ENCODE measurements at places on chromosomes 11 and 22. TPM values are rescaled to one million over a fixed set of nuclear protein-coding genes. Genes with fewer than 3 reads are reported as not detected.

Gene TENM4
- total RNA-seq = 14.6 TPM

Gene RHOD
- 9.5 TPM for total RNA-seq

Gene MCHR1
- total RNA-seq = not detected

Gene MYBPC3
- 0.17 TPM for total RNA-seq

Gene BDNF
- not detected for total RNA-seq

Gene SAA4
- total RNA-seq = 2.6 TPM

Gene NXPE1
- not detected for total RNA-seq

Gene ASPHD2
- 0.88 TPM for total RNA-seq

Gene ADM2
- total RNA-seq = not detected

Gene ELFN2
- total RNA-seq = not detected

Gene SDHD
- total RNA-seq = 111 TPM

Gene MMP12
- total RNA-seq = 17.0 TPM

Gene ZNF214
- total RNA-seq = 1.3 TPM

Gene OR2D2
- total RNA-seq = not detected

Gene APOL5
- total RNA-seq = not detected

Gene PKDREJ
- 0.16 TPM for total RNA-seq

Gene SLC7A4
- 4.4 TPM for total RNA-seq

Gene SERPIND1
- total RNA-seq = 0.22 TPM

Gene GGTLC3
- total RNA-seq = not detected

Gene SLC22A6
- total RNA-seq = not detected

Gene OR10D3
- total RNA-seq = not detected

Gene SLC22A8
- not detected for total RNA-seq

Gene BTBD18
- not detected for total RNA-seq

Gene IGLL5
- total RNA-seq = not detected

Gene SOX6
- 3.1 TPM for total RNA-seq

Gene NPAS4
- not detected for total RNA-seq

Gene FOLR2
- total RNA-seq = 75.9 TPM

Gene LIF
- total RNA-seq = 0.82 TPM

Gene TSPAN32
- total RNA-seq = not detected

Gene CACNA1I
- total RNA-seq = 0.17 TPM

Gene SYT7
- total RNA-seq = 1.0 TPM

Gene OR6A2
- 0.22 TPM for total RNA-seq

Gene OR52J3
- total RNA-seq = not detected

Gene CABP4
- 2.3 TPM for total RNA-seq

Gene TYMP
- total RNA-seq = 101 TPM

Gene OR52H1
- not detected for total RNA-seq

Gene CDC45
- not detected for total RNA-seq

Gene OR51A2
- not detected for total RNA-seq

Gene OR56A1
- total RNA-seq = not detected

Gene DDTL
- total RNA-seq = 0.65 TPM

Gene HTATIP2
- total RNA-seq = 83.9 TPM

Gene SLC22A9
- total RNA-seq = not detected

Gene ART1
- not detected for total RNA-seq

Gene OR8G5
- total RNA-seq = not detected

Gene DMC1
- total RNA-seq = not detected

Gene TBX10
- total RNA-seq = not detected

Gene SREBF2
- total RNA-seq = 21.4 TPM

Gene MPPED2
- 11.0 TPM for total RNA-seq
